Psoas muscle (tissue), 8 donors: ENCODE measurements at places on chromosomes 13 and 19.

DNA sequence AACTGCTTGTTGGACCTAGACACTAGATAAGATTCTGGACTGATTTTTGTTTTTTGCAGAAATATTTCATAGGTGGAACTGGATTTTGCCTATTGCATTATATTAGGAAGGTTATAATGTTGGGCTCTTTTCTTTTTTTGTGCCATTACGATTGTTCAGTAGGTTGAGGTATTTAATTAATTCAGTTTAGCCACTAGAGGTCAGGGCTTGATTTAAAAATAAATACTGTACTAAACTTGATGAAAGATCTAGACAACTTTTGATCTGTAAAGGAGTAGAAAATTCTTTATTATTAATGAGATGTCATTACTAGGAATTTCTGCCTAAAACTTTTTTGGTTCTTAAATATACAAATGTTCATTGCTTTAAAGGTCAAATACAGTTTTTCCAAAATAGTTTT lies 15.2 kb upstream of the SUPT20H start:
- DNase-seq = no peak

- no peak for DNase-seq
Measured at GRCh38 chr19:964761-965694, 19.1 kb upstream of the WDR18 start.

DNA sequence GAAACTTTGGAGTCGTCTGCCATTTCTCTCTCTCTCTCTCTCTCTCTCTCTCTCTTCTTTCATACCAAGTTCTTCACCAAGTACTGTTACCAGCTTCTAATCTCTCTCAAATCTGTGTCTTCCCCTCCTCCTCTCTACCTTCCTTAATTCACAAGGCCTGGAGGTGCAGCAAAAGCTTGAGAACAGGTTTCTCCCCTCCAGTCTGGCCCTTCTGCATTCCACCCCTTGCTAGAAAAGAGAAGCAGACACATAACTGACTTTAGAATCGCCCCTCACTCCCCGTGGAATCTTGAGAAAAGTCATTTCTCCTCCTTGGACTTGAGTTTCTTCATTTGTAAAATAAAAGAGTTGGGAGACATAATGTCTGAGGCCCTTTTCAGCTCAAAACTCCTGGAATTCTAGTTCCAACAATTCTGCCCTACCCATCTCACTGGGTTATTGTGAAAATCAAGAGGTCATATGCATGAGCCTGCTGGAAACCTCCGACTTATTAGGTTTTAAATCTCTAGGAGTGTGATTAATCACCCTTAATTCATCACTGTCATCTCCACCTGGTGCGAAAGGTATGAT lies 20.4 kb downstream of the AMER2 start:
- no peak for DNase-seq

DNA sequence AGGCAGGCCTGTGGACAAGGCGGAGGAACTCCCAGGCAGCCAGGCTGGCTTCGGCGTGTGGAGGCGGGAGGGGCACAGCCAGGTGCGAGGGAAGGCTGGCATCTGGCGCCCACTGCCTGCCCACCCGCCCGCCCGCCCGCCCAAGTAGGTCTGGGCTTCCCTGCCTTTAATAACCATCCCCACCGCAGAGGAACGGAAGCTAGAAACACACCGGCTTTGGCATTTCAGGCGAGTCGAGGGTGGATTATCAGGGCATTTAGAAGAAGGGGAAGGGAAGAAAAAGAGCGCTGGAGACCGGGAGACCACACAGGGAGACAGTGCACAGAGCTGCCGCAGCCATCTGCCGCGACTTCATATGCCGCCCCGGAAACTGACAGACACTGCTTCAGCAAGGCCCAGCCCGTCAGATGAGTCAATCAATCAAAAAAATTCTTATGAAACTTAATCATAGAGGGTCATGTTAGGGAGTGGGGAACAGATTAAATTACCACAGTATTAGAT lies 199.7 kb downstream of the TSHZ3 start:
- DNase-seq = no peak

DNA sequence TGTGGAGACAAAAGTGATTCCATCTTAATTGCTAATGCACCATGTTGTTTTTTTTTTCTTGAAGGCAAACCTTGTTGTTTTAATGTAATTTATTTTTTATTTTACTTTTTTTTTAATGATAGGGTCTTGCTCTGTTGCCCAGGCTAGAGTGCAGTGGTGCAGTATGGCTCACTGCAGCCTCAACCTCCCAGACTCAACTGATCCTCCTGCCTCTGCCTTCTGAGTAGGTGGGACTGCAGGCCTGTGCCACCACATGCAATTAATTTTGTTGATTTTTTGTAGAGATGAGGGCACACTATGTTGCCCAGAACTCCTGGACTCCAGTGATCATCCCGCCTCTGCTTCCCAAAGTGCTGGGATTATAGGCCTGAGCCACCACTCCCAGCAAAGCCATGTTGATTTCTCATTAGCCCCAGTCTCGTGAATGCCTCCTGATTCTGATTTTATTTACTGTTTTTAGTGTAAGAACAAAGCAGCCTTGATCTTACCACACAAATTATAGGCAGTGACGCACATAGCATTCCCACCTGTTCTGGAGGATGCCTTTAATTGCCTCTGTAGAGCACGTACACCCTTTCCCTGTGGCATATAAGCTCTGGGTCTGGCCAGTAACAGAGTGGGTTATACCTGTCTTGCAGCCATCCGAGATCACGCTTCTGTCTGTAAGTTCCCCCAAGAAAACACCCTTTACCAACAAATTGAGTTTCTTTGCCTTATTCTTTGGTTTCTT lies 150.4 kb downstream of the GGACT start:
- no peak for DNase-seq
